T-helper 17 cell (primary cell): ENCODE measurements at places on chromosomes 12 and 14.

GRCh38 chr14:78245238-78245637, 75.1 kb downstream of the NRXN3 start:
- no peak overlapping the region for H3K27ac ChIP-seq
- no peaks in the 10 kb centered on the region for H3K36me3 ChIP-seq
- H3K27me3 ChIP-seq = no peaks in the 10 kb centered on the region
- DNase-seq = no peak

DNA sequence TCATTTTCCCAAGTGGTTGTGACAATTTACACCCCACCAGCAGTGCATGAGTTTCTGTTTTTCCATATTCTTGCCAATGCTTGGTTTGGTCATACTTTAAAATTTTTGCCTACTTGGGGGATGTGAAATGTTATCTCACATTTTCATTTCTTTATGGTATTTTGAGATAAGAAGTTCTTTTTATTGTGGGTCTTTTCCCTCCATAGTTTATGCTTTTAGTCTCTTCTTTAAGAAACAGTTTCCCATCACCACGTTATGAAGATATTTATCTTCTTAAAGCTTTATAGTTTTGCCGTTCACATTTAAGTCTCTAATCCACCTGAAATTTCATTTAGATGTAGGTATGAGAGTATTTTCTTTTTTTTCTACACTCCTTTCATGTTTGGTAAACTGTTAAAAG, 95.7 kb downstream of the PPM1A start:
- no peak overlapping the region for H3K4me3 ChIP-seq
- H3K4me1 ChIP-seq = peaks cover 5% of the 10 kb centered on the region
- DNase-seq = no peak

- H3K4me1 ChIP-seq = no peaks in the 10 kb centered on the region
- H3K36me3 ChIP-seq = no peaks in the 10 kb centered on the region
- no peak overlapping the region for H3K4me3 ChIP-seq
- H3K27me3 ChIP-seq = peaks cover 29% of the 10 kb centered on the region
Observed at GRCh38 chr12:98259693-98260092, 255.7 kb upstream of the TMPO start.

GRCh38 chr12:53969588-53970259, 3.2 kb upstream of the HOXC11 start:
- H3K36me3 ChIP-seq = peaks cover 11% of the 10 kb centered on the region
- H3K4me1 ChIP-seq = peaks cover 17% of the 10 kb centered on the region
- H3K27ac ChIP-seq = no peak overlapping the region

- H3K4me3 ChIP-seq = peak overlapping the region; percentile 88
- H3K4me1 ChIP-seq = peaks cover 48% of the 10 kb centered on the region
- H3K27ac ChIP-seq = peak overlapping the region; percentile 83
- no peaks in the 10 kb centered on the region for H3K27me3 ChIP-seq
Observed at GRCh38 chr12:121799156-121799841, 4.5 kb upstream of the SETD1B start.

DNA sequence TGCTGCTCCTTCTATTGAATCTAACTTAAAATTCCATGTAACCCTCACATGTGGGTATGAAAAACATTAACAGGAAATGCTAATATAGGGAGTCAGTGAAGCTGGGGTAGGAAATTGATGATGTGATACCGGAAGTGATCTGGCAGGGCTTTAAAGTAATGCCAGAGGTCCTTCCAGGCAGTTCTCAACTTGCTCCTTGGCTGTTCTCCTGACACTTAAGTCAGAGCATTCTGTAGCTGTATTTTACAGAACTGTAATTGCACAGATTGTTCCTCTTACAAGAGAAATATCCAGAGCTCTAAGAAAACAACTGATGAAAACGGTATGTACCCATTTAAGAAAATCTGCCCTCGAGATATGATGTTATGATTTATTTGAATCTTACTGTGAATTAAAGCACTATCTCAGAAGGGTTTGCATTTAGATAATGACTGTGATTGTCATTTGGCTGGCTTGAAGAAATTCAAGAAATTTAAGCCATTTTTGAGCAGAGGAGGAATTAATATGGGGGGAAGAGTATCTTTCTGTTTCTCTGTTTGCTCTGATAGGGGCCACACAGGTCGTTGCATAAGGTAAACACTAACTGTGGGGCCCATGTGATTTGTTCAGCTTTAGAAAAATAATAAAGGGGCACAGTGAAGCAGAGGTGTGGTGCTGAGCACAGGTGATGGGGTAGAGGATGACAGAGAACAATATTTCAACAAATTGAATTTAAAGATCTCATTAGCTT, 88.4 kb downstream of the BBS10 start:
- H3K27me3 ChIP-seq = peaks cover 16% of the 10 kb centered on the region
- H3K4me1 ChIP-seq = no peaks in the 10 kb centered on the region
- H3K36me3 ChIP-seq = no peaks in the 10 kb centered on the region
- H3K27ac ChIP-seq = no peak overlapping the region

GRCh38 chr12:116551952-116552772, 7.0 kb upstream of the MAP1LC3B2 start:
- no peak for DNase-seq
- no peak overlapping the region for H3K4me3 ChIP-seq
- H3K27ac ChIP-seq = no peak overlapping the region
- H3K36me3 ChIP-seq = no peaks in the 10 kb centered on the region
- no peaks in the 10 kb centered on the region for H3K4me1 ChIP-seq

DNA sequence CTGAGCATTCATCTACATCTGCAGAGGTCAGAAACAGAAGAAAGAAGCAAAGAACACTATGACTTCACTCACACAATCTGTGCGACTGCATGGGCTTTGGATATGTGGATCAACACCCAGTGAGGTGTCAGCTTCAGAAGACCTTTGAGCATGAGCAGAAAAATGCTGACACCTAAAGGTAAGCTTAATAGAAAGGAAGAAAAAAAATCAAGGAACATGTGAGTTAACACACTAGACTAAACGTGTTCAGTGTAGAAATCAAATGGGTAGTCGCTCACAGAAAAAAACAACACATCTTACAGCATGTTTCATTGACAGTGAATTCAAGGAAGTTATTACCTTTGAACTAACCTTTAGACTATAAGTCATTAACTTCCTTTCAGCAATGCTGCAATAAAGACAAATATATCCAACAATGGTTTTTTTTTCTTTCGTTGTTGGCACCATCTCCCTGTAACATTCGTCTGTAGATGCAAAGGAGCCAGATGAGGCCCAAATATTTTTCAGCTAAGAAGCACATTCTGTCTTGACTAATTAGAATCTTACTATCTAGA, 30.9 kb downstream of the RTRAF start:
- no peak overlapping the region for H3K4me3 ChIP-seq
- H3K4me1 ChIP-seq = no peaks in the 10 kb centered on the region
- H3K27ac ChIP-seq = no peak overlapping the region
- H3K27me3 ChIP-seq = peaks cover 8% of the 10 kb centered on the region
- no peak for DNase-seq

DNA sequence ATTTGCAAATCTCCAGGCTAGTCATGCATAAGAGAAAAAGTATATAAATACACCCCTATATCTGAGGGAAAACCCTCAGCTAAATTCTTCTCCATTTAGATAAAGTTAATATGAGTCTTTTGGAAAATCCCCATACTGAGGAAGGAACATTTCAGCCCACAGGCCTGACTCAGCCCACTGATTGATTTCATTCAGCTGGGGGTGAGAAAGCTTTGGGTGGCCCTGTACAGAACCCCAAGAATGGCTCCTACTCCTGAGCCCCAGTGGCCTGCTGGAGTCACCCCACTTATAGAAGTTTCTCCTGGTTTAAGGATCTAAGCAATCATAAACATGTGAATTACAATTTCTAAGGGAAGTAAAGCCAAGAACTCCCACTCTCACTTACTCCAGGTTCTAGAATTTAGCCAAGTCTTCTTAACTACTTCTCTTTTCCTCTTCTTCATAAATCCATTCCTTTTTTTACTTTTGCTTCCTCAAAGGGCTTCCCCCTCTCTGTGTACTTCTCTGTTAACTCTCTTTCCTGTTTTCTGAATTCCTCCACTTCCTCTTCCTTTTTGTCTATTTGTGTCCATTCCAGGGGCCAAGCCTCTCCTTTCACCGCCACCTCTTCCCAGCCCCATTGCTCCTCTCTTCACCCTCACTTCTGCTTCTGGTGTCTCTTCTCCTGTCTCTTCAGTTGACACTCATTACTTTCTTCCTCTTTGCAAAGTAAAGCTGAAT, 21.0 kb downstream of the RTN1 start:
- no peaks in the 10 kb centered on the region for H3K36me3 ChIP-seq
- no peaks in the 10 kb centered on the region for H3K4me1 ChIP-seq
- H3K27me3 ChIP-seq = peaks cover 5% of the 10 kb centered on the region
- H3K27ac ChIP-seq = no peak overlapping the region

DNA sequence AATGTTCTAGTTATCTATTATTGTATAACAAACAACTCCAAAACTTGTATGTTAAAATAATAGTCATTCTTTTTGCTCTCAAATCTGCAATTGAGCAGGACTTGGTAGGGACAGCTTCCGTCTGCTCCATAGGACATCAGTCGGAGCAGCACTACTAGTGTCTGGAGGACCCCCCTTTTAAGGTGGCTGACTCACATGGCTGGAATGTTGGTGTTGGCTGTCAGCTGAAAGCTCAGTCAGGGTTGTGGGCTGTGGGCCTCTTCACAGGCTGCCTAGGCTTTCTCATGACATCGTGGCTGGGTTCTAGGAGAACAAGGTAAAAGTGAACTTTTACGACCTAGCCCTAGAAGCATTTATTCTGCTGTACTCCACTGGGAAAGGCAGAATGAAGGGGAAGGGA, 160.6 kb downstream of the ANO4 start:
- no peaks in the 10 kb centered on the region for H3K4me1 ChIP-seq
- no peak overlapping the region for H3K27ac ChIP-seq
- no peaks in the 10 kb centered on the region for H3K36me3 ChIP-seq
- H3K4me3 ChIP-seq = no peak overlapping the region

DNA sequence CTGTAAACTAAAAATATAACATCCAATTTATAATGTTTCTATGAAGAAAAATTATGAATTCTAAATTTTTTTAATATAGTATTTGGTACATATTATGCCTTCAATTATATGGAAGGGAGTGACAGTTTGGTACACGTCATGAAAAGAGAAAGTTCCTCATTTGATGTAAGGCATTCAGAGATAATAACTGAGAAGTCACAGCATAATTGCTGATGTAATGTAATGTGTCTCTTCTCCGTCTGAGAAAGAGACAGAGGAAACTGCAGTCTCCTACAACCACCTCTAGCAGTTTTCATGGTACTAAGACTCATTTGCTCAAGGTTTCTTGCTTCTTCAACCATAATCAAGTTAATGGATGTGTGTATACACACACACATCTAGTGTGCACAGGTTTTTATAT, 2.3 kb upstream of the CD69 start:
- peaks cover 8% of the 10 kb centered on the region for H3K36me3 ChIP-seq
- DNase-seq = no peak

- H3K4me1 ChIP-seq = peaks cover 3% of the 10 kb centered on the region
- H3K27me3 ChIP-seq = peaks cover 5% of the 10 kb centered on the region
- no peak for DNase-seq
- H3K4me3 ChIP-seq = no peak overlapping the region
- H3K27ac ChIP-seq = no peak overlapping the region
- H3K36me3 ChIP-seq = no peaks in the 10 kb centered on the region
Observed at GRCh38 chr14:74557691-74558090, 54.3 kb downstream of the LTBP2 start.

DNA sequence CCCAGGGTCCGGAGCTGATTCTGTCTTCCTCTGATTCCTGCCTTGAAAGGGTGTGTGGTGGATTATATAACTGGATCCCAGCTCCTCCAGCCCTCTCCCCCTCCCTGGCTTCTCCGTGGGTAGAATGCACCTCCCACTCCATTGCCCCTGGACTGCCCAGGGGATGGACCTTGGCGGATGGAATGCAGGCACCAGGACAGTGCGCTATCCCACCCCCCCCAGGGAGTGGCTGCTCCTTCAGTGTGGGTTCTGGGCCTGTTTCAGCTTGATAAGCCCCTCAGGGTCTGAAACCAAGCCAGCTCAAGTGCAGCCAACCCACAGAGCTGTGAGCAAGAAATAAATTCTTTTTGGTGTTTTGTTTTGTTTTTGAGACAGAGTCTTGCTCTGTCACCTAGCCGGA, 112.4 kb upstream of the TMEM132D start:
- no peaks in the 10 kb centered on the region for H3K36me3 ChIP-seq
- DNase-seq = no peak
- peaks cover 6% of the 10 kb centered on the region for H3K27me3 ChIP-seq
- no peaks in the 10 kb centered on the region for H3K4me1 ChIP-seq
- no peak overlapping the region for H3K4me3 ChIP-seq

GRCh38 chr12:45336331-45336730, 120.4 kb downstream of the ANO6 start:
- H3K4me3 ChIP-seq = no peak overlapping the region
- H3K27me3 ChIP-seq = no peaks in the 10 kb centered on the region
- no peak overlapping the region for H3K27ac ChIP-seq
- peaks cover 7% of the 10 kb centered on the region for H3K36me3 ChIP-seq
- peaks cover 1% of the 10 kb centered on the region for H3K4me1 ChIP-seq
- no peak for DNase-seq

- H3K36me3 ChIP-seq = no peaks in the 10 kb centered on the region
- H3K27me3 ChIP-seq = no peaks in the 10 kb centered on the region
- no peak for DNase-seq
- no peaks in the 10 kb centered on the region for H3K4me1 ChIP-seq
- H3K27ac ChIP-seq = no peak overlapping the region
Observed at GRCh38 chr12:78977304-78977867, 112.8 kb downstream of the SYT1 start.

DNA sequence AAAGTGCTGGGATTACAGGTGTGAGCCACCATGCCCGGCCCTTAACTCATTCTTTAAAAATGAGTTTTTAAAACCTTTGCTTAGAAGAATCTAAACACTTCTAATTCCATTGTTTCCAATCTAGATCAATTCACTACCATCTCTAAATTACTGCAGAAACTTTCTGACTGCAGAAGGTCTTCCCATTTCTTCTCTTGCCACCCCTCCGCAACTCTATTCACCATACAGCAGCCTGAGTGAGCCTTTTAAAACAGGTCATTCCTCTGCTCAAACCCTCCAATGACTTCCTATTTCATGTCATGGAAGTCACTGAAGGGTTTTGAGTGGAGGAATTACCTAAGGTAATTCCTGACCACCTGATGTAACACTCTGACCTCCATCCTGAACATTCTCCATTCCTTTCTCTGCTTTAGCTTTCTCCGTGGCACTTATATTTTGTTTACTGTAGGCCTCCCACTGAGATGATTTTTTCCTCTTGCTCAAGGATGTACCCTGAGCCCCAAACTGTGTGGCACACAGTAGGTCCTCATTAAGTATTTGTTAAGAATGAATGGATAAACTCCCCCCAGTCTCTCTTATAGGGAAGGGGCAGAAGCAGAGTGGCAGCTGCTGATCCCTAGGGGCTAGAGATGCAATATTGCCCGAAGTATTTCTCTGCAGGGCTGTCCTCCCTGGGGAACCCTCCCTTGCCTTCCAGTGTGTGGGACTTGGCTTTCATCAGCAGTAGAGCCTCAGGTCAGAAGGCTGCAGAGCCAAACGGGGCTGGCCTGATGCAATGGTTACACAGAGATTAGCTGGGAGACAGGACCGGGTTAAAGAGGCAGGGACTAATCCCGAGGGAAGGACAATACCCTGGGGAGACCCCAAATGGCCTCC, 1.2 kb downstream of the DDIT3 start:
- H3K4me1 ChIP-seq = peaks cover 44% of the 10 kb centered on the region
- peaks cover 9% of the 10 kb centered on the region for H3K36me3 ChIP-seq
- no peak for DNase-seq
- peak overlapping the region; percentile 98 for H3K27ac ChIP-seq
- H3K27me3 ChIP-seq = no peaks in the 10 kb centered on the region

- H3K4me1 ChIP-seq = peaks cover 16% of the 10 kb centered on the region
- DNase-seq = no peak
- no peak overlapping the region for H3K27ac ChIP-seq
- H3K27me3 ChIP-seq = no peaks in the 10 kb centered on the region
Observed at GRCh38 chr14:64439141-64439540, 26.2 kb upstream of the AKAP5 start.
